T-cell (primary cell): ENCODE measurements at places on chromosomes 2 and 18.

GRCh38 chr2:111638274-111638877, 245.6 kb downstream of the ANAPC1 start:
- no peak for DNase-seq

DNA sequence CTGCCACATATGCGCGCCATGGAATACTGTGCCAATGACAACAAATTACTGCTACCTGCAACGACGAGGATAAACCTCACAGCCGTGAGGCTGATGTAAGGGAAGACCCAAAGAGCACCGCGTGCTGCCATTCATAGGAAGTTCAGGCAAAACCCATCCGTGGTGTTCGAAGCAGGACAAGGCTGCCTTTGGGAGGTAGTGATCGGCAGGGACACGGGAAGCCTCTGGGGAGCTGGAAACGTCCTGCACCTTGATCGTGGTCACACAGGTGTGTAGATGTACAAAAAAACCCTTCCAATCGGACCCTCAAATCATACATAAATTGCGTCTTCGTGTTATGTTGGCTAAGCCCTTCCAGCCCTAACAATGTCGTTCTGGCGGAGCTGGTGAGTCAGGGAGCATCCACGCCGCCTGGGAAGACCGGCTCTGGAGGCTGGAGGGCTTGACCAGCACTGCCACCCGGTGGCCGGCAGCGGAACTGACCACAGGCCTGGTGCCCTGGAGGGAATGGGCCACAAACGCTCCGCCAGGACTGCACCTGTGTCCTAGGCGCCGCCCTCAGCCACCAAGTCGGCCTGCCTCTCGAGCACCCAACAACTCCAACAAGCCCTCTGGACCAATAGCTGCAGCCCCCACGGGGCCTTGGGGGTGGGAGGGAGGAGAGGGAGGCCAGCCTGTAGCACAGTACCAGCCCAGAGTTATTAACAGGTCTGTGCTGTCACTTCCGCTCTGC, 4.1 kb upstream of the NEURL3 start:
- no peak for DNase-seq

- no peak for DNase-seq
Observed at GRCh38 chr2:212050871-212051270, 487.7 kb downstream of the ERBB4 start.

DNA sequence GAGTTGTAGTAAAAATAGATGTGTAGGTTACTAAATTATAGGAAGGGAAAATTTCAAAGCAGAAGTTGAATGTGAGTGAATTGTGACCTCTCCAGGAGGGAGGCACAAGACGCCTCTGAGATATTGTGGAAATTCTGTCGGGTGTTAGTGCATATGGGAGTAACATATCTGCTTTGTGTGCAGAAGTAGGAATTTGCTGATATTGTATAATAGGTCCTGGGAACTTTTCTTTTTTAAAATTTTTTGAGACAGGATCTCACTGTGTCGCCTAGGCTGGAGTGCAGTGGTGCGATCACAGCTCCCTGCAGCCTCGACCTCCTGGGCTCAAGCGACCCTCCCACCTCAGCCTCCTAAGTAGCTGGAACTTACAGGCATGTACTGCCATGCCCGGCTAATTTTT, 34.7 kb downstream of the UBXN4 start:
- no peak for DNase-seq

DNA sequence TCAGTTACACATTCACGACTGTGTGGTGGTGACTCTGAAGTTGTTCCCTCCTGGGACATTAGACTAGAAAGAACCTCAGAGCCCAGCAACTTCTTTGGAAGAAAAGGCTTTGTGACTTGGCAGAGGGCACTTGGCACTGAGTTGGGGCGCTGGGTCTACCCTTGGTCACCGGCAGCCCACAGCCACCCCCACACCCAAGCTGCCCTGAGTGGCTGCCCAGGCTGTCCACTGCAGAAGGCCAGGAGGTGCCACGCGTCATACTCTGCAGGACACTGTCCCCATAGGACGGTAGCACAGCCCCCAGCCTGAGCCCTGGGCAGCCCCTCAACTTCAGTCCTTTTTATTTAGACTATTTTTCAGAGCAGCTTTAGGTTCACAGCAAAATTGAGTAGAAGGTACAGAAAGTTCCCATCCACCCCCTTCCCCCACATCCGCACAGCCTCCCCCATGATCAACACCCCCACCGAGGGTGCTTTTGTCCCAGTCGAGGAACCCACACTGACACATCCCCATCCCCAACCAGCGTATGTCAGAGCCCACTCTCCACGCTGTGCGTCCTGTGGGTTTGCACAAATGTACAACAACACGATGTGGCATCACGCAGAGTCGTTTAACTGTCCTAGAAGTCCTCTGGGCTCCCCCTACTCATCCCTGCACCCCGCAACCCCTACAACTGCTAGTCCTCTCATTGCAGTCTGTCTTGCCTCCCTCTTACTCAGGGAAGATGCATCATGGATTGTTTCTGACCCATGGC, 1.1 kb downstream of the PRLH start:
- DNase-seq: no peak

GRCh38 chr2:118059919-118060478, 28.3 kb upstream of the INSIG2 start:
- no peak for DNase-seq

DNA sequence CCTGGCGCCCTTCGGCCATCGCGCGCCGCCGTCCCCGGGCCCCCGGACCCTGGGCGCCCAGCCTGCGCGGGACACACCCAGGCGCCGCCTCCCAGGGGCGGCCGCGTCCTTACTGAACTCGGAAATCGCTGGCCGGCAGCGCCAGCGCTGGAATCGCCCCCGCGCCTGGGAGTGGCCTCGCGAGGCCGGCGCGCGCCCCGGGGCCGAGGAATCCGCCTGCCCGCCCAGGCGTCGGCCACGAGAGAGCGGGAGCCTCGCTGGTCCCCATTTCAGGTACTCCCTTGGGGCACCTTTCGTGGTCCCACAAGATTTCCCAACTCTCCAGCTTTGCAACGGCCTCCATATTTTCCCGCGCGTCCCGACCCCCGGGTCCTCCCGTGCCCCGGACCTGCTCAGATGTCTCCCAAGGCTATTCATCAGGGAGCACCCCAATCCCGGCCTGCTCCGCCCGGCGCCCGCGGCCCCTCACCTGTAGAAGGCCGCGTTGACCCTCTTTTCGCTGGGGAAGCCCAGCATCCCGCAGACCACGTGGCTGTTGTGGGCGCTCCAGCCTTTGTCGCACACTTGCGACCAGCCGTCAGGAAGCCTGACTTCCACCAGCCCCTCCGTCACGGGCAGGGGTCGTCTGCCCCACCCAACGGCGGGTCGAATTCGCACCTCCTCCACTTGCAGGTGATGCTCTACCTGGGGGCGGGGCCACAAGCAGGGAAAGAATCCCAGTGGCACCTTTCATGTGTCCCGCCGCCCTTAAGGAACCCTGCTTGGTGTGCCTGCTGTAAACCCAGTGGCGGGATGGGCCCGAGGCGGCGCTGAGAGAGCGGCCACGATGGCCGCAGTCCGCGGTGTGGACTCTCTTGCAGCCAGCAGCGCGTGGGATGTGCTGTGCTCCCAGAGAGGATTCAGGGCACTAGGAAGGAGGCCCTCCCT, 4.6 kb downstream of the LOXL3 start:
- DNase-seq: no peak

- no peak for DNase-seq
Observed at GRCh38 chr2:106970471-106971261, 84.7 kb upstream of the ST6GAL2 start.

DNA sequence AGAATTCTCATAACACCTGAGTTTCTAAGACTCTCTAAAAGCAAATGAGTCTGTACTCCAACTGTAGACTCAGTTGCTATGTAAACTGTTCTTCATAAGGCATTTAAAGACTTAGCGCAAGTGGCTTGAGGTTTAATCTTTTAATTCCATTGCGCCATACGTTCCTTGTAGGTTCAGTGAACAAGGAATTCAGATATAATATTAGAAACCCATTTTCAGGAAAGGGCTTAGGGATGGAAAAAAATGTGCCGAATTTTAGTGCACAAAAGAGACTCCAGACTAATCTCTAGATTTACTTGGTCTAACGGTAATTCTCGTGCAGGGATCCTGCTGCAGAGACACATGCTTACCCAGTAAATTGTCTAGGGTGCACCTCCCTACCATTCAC, 268.9 kb upstream of the TANK start:
- no peak for DNase-seq

GRCh38 chr18:57438743-57439608, 3.8 kb downstream of the ONECUT2 start:
- DNase-seq: no peak

DNA sequence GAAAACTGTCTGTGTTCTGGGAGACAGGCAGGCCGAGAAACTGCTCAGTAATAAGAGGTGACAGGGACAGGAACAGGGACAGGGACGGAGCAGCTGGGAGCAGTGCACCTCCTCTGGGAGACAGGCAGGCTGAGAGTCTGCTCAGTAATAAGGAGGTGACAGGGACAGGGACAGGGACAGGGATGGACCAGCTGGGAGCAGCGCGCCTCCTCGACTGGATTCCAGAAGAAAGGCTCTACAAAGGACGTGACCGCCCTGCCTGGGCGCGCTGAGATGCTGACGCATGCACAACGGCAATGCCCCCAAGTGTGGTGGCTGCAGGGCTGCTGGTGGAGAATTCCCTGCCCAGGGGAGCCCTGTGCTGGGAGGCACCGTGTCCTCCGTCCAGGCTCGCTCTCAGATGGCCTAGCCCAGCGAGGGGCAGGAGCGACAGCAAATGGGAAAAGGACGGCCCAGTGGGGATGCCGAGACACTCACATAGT, 44.2 kb upstream of the PXDN start:
- no peak for DNase-seq

DNA sequence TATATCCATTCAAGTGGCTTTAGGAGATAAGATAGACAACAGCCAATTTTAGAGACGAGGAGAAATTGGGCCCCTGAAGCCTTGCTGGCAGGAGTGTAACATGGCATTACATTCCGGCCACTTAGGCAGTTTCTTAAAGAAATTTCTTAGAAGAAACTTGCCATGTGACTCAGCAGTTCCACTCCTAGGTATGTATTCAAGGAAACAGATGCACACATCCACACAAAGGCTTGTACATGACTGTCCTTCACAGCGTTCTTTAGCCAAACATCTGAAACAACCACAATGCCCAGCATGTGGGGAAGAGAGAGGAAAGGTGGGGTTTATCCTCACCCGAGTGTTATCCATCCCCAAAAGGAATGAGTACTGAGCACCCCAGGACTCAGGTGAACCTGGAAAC, 107.1 kb downstream of the NFATC1 start:
- no peak for DNase-seq

DNA sequence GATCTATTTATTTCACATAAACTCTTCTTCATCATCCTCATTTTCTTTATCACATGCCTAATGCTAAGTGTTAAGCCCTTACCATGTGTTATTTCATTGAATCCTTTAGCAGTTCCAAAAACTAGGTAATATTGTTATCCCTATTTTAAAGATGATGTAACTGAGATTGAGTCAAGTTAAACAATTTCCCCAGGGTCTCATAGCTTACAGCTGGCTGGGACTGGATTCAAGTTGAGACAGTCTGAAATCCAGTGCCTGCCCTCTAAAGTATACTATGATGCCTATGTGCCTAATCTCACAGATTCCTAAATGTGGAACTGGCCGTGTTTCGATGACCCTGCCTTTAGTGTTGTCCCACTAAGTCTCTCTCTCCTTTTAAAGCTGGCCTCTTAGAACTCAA, 108.5 kb downstream of the MAP2 start:
- DNase-seq: no peak

GRCh38 chr2:106356291-106356690, 111.9 kb downstream of the RGPD3 start:
- no peak for DNase-seq

GRCh38 chr2:177320596-177320995, 56.1 kb upstream of the NFE2L2 start:
- DNase-seq: no peak

GRCh38 chr2:165369898-165370296, 99.6 kb upstream of the CSRNP3 start:
- no peak for DNase-seq

GRCh38 chr2:143640826-143641225, 511.6 kb downstream of the ARHGAP15 start:
- no peak for DNase-seq

- no peak for DNase-seq
Observed at GRCh38 chr2:200515155-200515554, 5.3 kb upstream of the KCTD18 start.

DNA sequence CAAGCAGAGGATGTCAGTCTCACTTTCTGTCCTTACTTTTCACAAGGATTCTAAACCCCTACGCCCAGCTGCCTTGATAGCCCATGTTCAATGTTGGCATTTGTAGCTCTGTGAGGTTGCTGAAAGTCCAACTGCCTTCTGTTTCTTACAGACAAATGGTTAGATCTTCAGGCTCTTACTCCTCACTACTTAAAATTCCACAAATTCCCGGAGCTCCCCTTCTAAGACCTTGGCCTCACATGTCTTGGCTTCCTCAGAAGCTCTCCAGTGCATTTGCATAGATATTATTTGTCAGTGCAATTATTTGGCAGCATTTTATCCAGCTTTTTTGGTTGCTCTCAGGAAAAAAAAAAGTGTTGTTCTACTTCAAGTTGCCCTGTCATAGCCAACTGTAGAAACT, 453.7 kb upstream of the CELF4 start:
- no peak for DNase-seq

- DNase-seq: no peak
Observed at GRCh38 chr2:206692971-206693370, 25.2 kb downstream of the DYTN start.

DNA sequence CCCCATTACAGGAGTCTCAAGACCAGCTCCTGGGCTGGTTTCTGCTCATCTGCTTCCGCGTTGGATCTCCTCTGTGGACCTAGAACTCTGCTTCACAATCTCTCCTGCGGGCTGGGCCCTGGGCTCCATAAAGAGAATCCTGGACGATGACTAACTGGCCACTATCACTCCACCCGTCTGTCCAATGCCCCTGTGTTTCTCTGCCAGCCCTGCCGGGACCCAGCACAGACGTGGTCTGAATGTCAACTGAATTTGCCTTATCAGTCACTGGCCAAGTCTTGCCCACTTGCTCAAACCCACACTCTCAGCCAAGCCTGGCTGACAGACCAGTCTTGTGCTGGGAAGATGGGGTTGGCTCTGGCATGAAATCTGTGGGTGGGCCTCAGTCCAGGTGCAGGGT, 17.4 kb downstream of the KIF3C start:
- no peak for DNase-seq

- DNase-seq: no peak
Observed at GRCh38 chr2:26491563-26492167, 13.7 kb upstream of the OTOF start.

DNA sequence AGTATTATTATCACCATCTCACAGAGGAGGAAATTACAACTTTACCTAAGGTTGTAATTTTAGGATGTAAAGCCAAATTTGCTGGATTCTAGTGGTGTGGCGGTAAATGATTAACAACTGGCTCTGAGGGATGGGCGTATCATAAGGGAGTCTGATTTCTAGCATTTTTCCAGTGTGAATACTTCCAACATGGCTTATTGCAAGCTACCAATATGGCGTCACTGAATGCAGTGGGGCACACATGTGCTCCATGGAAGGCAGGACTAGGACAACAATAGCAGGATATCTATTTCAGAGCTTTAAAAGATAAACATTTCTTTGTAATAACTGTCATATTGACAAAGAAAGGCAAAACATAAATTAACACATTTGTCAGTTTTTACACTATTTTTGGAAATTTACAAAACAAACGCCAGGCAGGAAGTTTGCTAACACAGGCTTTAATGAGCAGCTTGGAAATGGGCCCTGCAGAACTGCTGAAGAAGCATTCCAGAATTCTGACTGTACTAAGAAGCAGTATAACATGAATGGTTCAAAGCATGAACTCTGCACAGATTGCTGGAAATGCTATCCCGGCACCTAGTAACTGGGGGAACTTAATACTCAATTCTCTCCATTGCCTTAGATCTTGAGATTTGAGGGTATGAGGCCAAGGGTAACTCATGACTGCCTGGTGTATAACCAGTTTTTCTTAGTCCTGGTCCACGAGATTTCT, 439.3 kb upstream of the MAP2 start:
- DNase-seq: no peak

- DNase-seq: no peak
Observed at GRCh38 chr2:201675454-201675853, 23.0 kb downstream of the MPP4 start.
